ENCODE measurements at places on chromosomes 12 and 14.
A peak's percentile ranks its signal among the peaks of the same experiment; 100 is the strongest.

- DNase-seq: no peak
Observed at GRCh38 chr14:38056270-38056669, 151.4 kb upstream of the SSTR1 start.

- DNase-seq: no peak
Observed at GRCh38 chr14:63663428-63664341, 22.0 kb upstream of the WDR89 start.

DNA sequence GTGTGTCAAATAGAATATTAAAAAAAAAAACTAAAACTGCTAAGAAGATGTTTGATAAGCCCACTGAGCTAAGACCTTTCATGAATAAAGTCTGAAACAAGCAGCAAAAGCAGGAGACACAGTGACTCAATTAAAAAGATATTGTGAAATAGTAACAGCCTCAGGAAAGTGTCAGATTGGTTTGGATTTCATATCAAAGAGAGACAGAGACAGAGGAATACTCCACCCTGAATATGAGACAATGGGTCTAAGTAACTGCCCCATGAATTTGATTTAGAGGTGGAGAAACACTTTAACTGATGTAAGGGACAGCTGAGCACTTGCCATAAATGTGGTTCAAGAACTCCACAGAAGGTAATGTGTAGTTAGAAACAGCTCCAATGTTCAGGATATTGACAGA is 277.9 kb upstream of the FOXG1 start:
- no peak for DNase-seq

DNA sequence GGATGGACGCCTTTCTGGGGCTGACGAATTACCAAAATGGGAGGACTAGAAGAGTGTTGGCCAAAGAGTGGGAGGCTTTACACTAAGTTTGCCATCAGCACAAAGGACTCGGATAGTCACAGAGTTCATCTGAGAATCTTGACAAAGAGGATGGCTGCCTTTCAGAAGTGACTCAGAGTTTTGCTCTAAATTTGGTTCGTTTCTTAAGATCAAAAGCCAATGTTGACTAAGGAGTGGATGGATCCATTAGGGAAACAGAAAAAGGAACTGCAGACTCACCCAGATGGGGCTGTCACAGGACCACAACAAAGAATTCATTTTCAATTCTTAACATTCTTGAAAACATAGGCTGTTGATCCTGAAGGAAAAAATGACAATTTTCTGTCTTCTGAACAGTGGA is 81.3 kb upstream of the DUSP6 start:
- DNase-seq: no peak

- DNase-seq: no peak
Observed at GRCh38 chr12:14952299-14952921, 9.0 kb downstream of the ARHGDIB start.

- no peak for DNase-seq
Observed at GRCh38 chr14:36426836-36427235, 93.2 kb downstream of the NKX2-1 start.

DNA sequence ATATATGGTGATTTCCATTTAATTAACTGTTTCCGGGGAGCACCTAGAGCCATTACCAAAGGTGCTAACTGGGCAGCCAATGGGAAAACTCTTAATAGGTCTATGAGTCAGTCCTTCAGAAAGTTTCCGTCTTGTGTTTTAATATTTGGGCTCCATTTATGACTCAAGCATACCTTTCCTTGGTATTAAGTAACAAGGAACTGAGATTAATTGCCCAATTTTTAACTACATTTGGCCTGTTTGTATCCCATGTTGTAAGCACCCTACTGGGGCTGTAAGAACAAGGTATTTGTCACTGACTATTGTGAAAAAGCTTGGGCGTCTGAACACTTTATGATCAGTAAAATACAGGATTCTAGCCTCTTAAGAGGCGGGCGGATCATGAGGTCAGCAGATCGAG is 62.8 kb upstream of the FOXN3 start:
- DNase-seq: no peak

GRCh38 chr14:32762886-32763285 is 175.8 kb upstream of the NPAS3 start:
- DNase-seq: no peak

DNA sequence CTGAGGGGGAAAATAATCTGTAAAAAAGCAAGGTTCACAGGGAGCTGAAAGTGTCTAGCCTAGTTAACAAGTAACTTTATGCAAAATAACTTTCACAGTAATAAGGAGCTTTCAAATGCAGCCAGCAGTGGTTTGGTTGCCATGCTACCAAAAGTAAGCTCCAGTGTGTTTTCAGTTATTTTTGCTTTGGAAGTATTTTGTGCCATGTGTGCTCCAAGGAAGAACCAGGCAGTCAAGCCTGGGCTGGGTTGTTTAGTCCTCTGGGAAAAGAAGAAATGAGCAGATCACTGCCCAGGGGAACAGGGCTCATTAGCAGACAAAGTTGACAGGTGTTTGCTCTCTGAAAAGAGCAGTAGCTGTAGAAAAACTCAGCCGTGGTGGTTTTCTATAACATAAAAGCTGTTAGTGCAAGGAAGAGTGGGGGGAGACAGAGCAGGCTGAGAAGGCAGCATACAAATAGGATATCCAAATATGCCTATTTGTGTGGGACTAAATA is 92.8 kb upstream of the TMTC2 start:
- no peak for DNase-seq

DNA sequence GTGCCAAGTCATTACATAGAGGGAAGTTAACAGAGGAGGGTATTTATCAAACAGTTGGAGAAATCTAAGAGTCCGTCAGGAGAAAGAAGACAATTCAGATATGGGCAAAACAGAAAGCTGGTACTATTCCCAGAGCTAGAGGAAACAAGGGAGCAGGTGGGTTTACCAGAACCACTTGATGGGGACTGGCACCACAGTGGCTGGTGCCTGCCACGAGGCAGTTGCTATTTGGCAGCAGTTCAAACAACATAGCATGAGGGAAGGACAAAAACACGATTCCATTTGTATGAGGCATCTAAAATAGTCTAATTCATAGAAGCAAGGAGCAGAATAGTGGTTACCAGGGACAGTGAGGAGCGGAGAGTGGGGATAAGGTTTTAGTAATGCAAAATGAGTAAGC is 24.6 kb upstream of the KLRD1 start:
- DNase-seq: no peak

DNA sequence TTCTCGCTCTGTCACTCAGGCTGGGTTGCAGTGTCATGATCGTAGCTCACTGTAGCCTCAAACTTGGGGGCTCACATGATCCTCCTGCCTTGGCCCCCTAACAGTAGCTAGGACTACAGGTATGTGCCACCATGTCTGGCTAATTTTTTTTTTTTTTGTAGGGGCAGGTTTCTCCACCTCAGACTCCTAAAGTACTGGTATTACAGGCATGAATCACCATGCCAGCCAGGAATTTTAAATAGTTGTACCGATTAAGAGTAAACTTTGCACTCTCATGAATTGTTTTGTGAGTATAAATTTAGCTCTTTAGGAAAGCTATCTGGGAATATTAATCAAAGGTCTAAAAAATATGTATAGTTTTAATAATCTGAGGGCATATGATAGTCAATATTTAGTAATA is 25.5 kb downstream of the YEATS4 start:
- DNase-seq: no peak

- no peak for DNase-seq
Observed at GRCh38 chr12:25855716-25856115, 102.8 kb upstream of the RASSF8 start.

- no peak for DNase-seq
Observed at GRCh38 chr12:87216436-87216835, 812.8 kb downstream of the C12orf50 start.

DNA sequence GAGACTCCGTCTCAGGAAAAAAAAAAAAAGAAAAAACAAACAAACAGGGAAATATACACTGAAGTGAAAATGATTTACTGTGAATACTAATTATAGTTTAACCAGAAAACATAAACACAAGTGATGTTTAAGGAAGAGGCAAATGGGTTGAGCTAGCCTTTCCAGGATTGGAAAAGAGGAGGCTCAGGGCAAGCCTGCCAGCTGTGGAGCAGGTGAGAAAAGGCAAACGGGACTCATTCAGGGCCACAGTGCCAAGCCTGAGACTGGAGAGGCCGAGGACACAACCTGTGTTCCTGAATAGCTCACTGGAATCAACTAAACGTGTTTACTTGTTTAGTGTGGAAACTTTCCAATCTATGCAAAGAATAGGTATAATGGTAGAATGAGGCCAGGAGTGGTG is 35.7 kb upstream of the MAPKAPK5 start:
- no peak for DNase-seq

DNA sequence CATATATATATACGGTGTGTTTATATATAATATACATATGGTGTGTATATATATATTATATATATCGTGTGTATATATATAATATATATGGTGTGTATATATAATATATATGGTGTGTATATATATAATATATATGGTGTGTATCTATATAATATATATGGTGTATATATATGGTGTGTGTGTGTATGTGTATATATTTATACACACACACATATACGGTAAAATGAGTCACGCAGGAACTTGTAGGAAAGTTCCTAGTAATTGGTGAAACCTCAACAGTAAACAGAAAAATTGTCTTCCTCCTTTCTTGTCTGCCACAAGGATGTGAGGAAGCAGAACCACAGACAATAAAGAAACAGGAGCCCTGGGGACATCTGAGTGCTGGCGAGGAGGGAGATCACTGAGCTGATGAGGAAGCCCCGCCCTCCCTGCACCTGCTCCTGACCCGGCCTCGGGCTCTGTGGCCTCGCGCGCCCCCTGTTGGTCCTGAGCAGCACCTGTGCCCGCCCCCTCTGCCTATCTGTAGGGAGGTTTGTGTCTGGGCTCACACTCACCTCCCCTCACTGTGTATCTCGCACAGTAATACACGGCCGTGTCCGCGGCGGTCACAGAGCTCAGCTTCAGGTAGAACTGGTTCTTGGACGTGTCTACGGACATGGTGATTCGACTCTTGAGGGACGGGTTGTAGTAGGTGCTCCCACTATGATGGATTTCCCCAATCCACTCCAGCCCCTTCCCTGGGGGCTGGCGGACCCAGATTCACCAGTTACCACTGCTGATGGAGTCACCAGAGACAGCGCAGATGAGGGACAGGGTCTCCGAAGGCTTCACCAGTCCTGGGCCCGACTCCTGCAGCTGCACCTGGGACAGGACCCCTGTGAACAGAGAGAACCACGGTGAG is 1079.4 kb downstream of the TMEM121 start:
- DNase-seq: peak; percentile 47

DNA sequence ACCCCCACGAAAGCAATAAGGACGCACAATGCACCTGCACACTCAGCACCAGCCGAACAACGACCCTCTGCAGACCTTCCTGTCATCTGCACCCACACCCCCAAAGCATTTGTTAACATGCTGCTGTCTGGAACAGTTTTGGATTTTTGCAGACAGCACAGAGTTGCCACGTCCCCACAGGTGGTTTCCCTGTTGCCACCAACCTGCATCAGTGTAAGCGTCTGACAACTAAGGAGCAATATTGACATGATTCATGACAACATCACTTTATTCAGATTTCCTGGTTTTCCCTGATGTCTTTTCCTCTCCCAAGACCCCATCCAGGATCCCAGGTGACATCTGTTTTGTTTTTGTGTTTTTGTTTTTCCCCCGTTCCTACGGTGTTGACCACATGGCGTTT is 150.7 kb upstream of the C14orf180 start:
- no peak for DNase-seq

- no peak for DNase-seq
Observed at GRCh38 chr12:84247931-84248330, 664.7 kb downstream of the SLC6A15 start.

DNA sequence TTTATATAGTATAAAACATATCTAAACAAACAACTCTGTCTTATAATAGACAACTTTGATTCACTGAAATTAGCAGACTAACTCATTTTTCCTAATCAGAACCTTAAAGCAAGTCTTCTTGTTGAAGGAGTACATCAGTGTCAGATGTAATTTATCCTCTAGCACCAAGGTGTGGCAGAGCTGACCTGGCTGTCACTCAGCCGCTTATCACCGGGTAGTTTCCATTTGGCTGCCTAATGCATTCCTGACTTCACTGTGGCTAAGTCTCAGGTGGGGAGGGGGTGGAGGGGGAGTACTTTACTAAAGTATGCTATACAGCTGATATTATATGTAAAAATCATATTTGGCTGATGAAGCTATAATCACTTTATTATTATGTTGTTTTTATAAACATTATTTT is 339.9 kb upstream of the RGS6 start:
- no peak for DNase-seq

DNA sequence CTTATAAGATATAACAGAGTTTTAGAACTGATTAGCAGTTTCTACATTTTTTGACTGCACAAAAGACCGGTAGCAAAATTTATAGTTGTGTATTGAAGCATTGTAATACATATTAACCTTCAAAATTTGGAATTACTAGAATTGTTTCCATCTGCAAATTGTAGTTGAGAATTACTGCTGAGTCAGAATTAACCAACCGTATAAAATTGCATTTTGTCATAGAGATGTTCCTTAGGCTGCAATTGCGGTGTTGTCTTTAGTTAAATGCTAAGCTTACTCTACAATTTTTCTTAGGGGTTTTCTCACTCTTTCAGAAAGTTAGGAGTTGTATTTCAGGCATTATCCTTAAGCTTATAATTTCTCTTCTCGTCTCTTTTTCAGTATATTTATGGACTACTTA is 132.2 kb downstream of the PLEKHA5 start:
- DNase-seq: no peak

DNA sequence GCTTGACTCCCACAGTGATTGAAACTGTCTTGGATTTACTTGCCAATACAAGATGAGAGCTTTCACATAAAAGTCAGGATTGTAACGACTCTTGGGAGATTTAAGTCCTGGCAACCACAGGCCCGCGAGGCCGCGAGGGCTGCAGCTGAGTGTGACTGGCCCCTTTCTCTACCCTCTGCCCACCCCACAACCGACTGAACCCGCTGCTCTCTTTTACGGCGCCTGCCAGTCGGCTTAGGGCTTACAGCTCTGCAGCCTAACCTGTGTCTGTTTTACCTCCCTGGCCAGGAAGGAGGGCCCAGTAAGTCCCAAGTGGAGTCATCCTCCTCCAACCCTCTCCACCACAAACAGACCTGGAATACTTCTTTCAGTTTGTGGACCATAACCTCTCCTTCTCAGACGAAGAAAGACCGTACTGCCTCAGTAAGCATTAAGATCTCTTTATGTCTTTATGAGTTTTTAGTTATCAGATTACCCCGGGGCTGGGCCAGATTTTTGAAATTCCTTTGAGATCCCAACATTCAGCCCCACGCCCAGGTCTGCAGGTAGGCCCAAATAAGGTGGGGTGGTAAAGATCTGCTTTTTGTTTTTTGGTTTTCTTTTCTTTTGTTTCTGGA is 12.6 kb upstream of the TIGAR start:
- DNase-seq: no peak

GRCh38 chr14:55914771-55915170 is 203.4 kb upstream of the PELI2 start:
- no peak for DNase-seq

DNA sequence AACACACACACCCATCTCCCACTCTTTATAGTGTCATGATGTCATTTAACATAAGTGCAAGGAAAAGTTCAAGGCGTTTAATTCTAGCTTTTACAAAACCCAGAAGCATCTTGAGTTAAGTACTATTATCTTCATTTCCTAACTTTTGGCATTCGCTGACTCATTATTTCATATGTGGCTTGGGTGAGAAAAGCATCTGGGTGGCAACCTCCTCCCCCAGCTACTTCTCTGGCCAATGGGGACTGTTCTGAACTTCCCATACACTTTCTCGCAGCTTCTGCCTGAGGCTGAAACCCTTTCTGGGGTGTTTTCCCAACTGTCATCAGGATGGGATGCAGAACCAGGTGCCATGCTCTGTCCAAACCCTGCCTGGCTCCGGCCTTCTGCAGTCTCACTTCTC is 2.8 kb upstream of the MARK3 start:
- no peak for DNase-seq
